ENCODE measurements at places on chromosomes 5 and 9.

DNA sequence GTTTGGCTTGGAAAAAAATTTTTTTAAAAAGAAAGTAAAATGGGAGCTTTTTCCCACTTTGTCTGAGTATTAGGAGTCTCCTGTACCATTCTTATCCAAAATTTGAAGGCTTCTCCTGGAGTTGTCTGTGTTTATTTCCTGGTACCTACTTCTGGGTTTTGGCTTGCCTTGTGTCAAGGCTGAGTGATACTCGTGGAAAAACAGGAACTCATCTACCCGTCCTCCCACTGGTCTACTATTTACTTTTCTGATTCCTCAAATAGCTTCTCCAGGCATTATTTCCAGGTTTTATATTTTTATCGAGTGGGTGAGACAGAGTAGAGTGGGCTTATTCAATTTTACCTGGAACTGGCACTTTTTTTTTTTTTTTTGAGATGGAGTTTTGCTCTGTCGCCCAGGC is 99.4 kb downstream of the RMI1 start:
- DNase-seq, result no peak

GRCh38 chr9:12776513-12777055 is 1.8 kb downstream of the LURAP1L start:
- no peak for DNase-seq

- peak; percentile 80 for DNase-seq
Observed at GRCh38 chr5:53041071-53041692, 52.0 kb downstream of the ITGA2 start.

- DNase-seq, result no peak
Observed at GRCh38 chr9:36717276-36717675, 144.6 kb downstream of the MELK start.

DNA sequence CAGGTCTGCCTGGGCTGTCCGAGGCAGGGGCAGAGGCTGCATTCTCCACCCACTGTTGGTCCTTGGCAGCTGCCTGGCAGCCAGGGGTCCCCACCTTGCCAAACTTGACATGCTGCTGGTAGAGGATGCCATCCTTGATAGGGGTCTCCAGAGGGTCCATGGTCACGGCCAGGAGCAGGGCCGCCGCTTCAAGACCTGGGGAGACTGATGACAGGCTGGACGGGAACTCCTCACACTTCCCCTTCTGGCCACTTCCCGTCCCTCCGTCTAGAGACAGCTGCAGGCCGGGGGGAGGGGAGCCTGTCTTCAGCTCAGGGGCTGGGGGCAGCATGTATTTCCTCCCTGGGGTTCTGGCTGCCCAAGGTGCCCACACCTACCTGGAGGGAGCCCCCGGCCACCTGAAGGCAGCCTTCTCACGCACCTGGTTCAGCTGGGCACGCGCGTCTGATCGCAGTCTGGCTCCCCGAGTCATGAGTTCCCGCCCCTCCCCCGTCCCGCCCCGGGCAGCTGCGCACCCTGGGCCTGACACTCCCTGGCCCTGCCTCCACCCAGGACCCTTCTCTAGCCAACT is at the start of gene DOK3:
TSS of gene DOK3 (minus strand) at position 446 of the 571 bp plus-strand sequence. CDS start at position 160, 286 bp downstream.
- no peak for DNase-seq

GRCh38 chr9:74576176-74576575 is 79.0 kb downstream of the RORB start:
- no peak for DNase-seq

GRCh38 chr9:96442491-96442890 is 7.5 kb upstream of the HABP4 start:
- DNase-seq, result no peak

DNA sequence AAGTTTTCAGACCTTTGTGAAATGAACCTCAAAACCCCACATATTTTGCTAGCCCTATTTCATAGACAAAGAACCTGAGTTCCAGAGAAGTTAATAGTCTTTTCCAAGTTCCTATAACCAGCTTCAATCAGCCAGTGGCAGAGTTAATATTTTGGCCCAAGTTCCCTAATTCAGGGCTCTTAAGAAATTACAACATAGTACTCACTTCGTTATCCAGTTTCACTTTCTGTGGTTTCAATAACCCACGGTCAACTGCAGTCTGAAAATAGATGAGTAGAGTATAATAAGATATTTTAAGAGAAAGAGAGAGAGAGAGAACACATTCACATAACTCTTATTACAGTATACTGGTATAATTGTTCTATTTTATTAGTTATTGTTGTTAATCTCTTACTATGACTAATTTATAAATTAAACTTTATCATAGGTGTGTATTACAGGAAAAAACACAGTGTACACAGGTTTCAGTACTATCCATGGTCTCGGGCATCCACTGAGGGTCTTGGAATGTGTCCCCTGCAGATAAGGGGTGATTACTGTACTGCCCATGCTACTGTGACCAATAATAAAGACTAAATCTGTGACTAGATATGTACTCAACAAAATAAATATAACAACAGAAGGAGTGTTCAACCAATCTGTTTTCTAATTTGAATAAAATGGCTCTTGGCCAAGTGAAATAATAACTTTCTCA is 9.3 kb upstream of the MYOT start:
- DNase-seq, result no peak

DNA sequence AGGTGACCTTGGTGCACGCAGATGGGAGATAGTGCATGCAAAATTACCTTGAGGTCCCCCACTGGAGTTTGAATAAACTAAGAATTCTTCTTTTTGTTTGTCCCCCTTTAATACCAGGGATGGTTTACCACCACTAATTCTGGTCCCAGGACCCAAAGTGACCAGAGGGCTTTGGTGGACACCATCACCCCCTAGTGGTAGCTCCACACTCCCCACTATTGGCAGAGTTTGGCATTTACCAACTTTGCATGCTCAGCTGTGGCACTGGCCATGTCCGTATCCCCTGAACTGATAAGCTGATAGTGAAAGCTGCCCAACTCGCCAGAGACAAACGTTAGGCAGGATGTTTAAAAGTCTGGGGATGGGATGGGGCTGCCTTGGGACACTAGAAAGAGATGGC is 3.3 kb downstream of the ASTN2 start:
- no peak for DNase-seq

- peak; percentile 23 for DNase-seq
Observed at GRCh38 chr9:19922476-19923118, 133.8 kb upstream of the SLC24A2 start.

DNA sequence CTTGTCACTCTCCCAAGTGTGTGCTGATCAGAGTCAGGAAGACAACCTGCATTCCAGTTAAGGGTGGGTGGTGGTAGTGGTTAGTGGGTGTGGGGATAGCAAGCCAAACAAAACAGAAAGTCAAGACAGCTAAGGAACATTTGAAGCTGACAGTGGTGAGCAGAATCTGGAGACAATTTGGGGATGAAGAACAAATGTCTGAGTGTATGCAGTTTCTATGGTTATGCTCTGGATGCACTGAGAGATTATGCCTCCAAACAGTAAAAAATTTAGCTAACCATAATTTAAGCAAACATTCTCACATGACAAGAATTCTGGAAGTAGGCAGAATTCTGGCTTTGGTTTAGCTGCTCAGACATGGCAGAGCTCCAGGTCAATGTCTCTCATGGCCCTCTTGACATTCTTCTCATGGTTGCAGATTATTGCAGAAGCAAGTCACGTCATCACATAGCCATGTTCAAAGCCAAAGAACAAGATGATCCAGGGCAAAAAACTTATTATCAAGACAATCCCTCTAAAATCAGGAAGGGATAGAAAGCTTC is 148.7 kb downstream of the LURAP1L start:
- DNase-seq, result no peak

- DNase-seq, result no peak
Observed at GRCh38 chr9:26261503-26262330, 583.5 kb upstream of the TUSC1 start.

DNA sequence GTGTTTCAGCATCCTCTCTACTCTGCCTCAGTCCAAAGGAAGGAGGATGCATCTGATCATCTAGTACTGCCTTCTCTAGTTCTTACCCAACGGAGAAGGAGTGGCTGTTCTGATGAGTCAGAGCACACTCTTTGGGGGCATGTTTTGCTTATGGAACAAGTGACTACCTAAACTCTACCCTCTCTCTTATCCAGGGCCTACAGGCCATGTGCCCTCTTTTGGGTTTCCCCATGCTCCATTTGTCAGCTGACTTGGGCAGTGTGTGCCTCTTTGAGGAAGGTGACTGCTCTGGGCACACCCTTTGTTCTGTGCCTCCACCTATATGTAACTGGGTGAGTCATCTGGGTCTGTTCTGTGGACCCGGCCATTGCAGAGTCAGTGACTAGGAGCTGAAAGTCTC is 89.6 kb upstream of the BNC2 start:
- DNase-seq, result no peak

- no peak for DNase-seq
Observed at GRCh38 chr9:19151425-19152159, 24.3 kb upstream of the PLIN2 start.

- DNase-seq, result no peak
Observed at GRCh38 chr9:121499177-121499426, 542 bp downstream of the GGTA1 start.

GRCh38 chr5:170252720-170253350 is 20.1 kb downstream of the C5orf58 start:
- no peak for DNase-seq

DNA sequence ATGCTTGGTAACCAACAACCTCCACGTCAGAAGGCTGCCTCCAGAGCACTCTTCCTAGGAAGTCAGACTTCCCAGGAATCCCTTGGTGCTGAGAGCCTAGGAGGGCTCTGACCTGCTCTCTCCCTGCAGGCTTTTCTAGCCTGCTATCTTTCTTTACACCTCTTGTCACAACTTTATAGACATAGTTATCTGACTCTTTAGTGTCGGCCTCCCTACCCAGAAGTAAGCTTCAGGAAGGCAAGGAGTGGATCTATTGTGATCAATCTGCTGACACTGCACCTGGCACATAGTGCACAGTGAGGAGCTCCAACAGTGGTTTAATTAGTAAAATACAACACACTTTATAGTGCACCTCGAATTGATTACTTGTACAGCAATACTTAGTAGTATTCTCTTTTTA is 2.3 kb downstream of the AFAP1L1 start:
- DNase-seq, result no peak

DNA sequence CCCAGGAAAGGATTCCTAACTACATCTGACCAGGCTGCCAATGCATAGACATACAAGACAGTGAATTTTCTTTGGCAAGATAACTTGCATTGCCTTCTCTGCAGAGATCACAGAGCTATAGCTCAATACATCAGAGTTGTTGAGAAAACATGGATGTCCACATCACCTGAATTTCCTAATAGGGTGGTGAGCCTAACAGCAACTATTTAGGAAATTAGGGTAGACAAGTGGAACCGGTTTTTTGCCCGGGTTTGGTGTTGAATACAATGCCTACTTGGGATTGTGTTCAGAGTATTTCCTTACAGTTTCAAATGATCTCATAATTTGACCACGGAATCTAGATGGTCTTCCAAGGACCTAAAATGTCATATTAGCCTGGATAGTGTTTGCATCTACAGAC is 262.7 kb downstream of the KIF4B start:
- no peak for DNase-seq

- DNase-seq, result no peak
Observed at GRCh38 chr5:77957931-77958521, 181.9 kb upstream of the TBCA start.

- DNase-seq, result no peak
Observed at GRCh38 chr9:116365056-116365471, 211.5 kb downstream of the PAPPA start.

- no peak for DNase-seq
Observed at GRCh38 chr5:107147589-107147988, 523.1 kb downstream of the EFNA5 start.

GRCh38 chr5:145479857-145480256 is 355.3 kb downstream of the PRELID2 start:
- DNase-seq, result no peak

- DNase-seq, result no peak
Observed at GRCh38 chr5:73126957-73127356, 6.6 kb downstream of the TMEM171 start.

DNA sequence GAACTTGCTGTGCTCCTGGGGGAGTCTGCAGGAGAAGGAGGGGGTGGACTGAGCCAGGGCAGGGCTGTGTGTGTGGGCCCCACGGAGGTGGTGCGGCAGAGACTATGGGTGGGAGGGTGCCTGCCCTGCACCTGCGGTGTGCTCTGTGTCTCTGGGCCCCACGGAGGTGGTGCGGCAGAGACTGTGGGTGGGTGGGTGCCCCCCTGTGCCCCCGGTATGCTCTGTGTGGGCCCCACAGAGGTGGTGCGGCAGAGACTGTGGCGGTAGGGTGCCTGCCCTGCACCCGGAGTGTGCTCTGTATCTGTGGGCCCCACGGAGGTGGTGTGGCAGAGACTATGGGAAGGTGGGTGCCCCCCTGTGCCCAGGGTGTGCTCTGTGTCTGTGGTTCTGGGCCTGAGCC is 103.7 kb downstream of the EHMT1 start:
- DNase-seq, result peak; percentile 22

DNA sequence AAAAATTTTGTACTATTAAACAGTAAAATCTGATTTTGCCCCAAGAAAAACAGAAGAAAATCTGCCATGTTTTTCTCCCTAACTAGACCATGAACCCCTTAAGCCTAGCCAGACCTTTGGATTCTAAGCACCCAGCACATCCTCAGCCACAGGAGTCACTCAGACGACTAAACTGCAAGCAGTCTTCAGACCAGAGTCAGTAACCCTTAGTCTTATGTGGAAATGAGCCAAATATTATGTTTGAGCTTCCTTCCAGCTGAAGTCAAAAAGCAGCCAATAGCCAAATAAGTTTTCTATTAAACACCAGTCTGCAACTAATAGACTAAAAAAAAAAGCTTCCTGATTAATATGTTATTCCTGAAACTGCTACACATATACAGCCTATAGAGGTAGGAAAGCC is 47.4 kb downstream of the GOLPH3 start:
- no peak for DNase-seq

DNA sequence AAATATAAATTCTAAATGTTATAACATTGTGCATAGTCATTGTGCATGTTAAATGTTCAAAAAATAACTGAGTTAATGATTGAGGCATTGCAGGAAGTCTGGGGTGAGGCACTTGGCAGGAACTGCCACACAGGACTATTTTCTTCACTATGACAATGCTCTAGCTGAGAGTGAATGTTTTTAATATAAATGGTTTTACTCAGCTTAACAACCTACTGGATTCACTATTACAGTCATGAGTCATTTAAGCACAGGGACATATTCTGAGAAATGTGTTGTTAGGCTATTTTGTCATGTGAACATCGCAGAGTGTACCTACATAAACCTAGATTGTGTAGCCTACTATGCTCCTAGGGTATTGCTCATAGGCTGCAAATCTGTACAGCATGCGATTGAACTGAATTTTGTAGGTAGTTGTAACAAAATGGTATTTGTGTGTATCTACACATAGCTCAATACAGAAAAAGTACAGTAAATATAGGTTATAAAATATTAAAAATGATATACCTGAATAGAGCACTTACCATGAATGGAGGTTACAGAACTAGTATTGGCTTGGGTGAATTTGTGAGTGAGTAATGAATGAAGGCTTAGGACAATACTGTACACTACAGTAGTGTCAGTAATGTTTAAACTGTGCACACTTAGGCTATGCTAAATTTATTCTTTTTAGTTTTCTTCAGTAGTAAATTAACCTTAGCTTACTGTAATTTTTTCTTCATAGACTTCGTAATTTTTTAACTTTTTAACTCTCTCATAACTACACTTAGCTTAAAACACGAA is 346.1 kb upstream of the PTGER4 start:
- DNase-seq, result peak; percentile 57
